Right renal cortex interstitium (tissue), 3 donors: ENCODE measurements at places on chromosomes 12 and 14. TPM values are rescaled to one million over a fixed set of nuclear protein-coding genes. Genes with fewer than 3 reads are reported as not detected.

GRCh38 chr14:33596211-33597080 lies 354.4 kb downstream of the EGLN3 start:
- no peak for DNase-seq

ANKRD33 gene
- polyA plus RNA-seq = 0.10 TPM

GRCh38 chr12:16437926-16438325 lies 90.5 kb downstream of the MGST1 start:
- no peak for DNase-seq

DNA sequence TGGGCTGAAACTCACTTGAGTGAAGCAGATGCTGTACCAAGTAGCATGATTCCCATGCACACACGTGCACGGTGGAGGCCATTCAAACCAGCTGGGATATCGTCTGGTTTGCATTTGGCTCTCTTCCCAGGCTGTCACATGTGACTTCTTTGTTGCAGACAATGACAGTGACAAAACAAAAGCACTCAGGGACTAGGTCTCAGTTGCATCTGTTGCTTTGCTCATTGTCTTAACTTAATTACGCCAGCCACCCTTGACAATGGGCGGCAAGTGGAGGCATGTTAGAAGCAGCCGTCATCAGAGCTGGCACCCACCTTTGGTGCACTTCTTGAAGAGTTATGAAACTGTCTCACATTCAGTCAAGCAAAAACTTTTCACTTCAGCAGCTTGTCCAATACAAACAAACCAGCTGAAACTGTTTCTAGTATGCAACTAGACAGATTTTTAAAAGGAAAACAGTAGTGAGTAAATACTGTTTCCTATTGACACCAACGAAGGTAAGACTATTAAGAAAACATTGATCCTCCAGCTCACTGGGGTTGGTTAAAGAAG lies 74.3 kb downstream of the IGF1 start:
- peak; percentile 43 for DNase-seq

TBX5 gene
- polyA plus RNA-seq = not detected

CLEC1B gene
- polyA plus RNA-seq = 2.9 TPM

DNA sequence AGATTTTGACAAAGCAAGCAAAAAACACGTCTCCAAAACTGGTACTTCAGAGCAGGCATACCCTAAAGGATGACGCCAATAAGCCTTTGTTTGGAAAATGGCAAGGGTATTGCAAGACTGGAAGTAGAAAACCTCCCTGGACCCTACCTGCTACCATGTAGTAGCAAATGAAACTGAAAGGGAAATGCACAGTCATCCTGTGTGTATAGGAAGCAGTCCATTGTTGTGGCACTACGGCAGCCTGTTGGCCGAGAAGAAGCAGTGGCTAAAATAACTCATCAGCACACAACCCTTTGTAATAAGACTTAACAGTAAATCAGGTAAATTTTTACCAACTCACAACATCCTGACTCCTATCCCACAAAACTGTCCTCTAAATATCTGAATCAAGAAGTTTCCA lies 386.4 kb downstream of the RGS6 start:
- no peak for DNase-seq

UNG gene
- polyA plus RNA-seq = 65.1 TPM

- no peak for DNase-seq
Observed at GRCh38 chr12:17016116-17016864, 410.3 kb upstream of the LMO3 start.

GUCY2C gene
- 0.60 TPM for polyA plus RNA-seq

DNA sequence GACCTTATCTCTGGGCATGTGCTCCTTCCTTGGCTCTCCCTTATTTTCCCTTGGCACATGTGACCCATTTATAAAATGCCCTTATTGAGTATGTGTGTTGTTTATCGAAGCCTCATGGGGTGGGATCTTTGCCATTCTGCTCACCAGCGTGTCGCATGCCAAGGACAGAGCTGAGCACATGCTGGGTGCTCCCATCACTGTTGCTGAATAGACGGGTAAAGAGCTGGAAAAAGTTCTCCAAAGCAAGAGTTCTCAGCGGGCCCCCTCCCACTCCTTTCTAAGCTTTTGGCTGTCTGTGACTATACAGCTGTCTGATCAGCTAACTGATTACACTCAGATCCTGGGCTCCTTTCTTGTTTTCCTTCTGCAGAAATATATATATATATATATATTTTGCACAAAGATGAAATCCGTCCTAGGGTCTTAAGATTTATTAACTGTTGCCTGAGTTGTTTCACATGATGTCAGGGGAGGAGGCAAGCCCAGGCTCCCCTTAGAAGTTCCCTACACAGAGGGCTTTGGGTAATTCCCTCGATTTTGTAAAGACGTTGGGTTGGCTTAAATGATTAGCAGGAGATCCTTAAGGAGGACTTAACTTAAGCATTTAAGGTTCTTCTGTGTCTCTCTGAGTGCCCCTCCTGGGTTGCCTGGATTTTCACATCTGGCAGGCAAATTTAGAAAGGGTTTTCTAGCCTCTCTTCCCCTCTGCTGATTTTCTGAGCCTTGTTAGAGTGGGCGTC lies 71.6 kb downstream of the TMEM132C start:
- no peak for DNase-seq

DNA sequence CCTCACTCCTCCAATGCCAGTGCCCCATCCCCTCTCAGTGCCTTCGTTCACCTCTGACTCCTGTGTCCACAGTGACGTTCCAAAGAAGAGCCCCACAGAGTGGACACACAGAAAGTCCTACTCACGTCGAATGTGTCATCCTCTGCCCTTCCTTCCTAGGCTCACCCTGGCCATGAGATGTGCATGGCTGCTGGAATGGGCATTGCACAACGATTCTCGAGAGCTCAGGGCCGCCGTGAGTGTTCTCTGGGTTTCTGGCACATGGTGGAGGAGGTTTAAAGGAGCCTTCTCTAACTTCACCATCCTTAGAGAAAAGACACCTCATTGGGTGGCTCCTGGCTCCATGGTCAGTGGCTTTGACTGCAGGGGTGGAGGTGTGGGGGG lies 12.8 kb upstream of the CEP170B start:
- no peak for DNase-seq

DNA sequence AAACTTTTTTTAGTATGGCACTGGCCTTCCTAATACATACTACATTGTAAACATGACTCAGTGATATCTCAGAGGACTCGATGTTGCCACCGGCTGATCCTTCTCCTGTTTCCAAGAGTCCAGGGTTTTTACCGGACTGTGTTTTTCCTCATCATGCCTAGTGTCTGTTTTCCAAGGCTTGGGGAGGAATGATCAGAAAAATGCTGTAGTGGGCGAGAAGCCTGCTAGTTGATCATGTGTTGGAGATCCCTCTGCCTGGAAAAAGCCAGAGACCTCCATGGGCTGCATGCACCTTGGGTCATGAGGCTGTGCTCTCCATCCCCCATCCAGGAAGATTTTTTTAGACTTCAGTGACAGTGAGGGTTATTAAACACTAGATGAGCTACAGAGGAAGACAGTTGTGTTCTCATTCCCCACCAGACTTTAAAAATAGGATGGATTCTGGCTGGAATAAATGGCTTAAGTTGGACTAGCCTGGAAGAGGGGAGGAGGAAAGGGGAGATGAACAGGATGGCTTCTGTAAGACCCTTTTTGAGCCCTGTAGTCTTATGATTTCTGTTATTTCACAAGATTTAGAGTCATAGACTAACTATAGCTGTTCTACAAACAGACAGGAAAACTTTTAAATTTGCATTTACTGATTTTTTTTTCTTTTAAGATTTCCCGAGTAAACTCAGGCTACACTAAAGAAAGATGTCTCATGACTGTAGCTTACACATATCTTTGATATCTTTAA lies 145.7 kb downstream of the SAMD4A start:
- DNase-seq = no peak

B4GALNT3 gene
- 14.6 TPM for polyA plus RNA-seq

- DNase-seq = no peak
Observed at GRCh38 chr12:114096461-114096860, 130.3 kb upstream of the RBM19 start.

GRCh38 chr12:15709551-15709950 lies 79.6 kb downstream of the EPS8 start:
- no peak for DNase-seq

- no peak for DNase-seq
Observed at GRCh38 chr14:68624541-68625220, 168.2 kb downstream of the ZFP36L1 start.

MDM2 gene
- polyA plus RNA-seq = 54.9 TPM

ANP32D gene
- 0.16 TPM for polyA plus RNA-seq

- DNase-seq = no peak
Observed at GRCh38 chr12:84772281-84772680, 140.3 kb downstream of the SLC6A15 start.

DNA sequence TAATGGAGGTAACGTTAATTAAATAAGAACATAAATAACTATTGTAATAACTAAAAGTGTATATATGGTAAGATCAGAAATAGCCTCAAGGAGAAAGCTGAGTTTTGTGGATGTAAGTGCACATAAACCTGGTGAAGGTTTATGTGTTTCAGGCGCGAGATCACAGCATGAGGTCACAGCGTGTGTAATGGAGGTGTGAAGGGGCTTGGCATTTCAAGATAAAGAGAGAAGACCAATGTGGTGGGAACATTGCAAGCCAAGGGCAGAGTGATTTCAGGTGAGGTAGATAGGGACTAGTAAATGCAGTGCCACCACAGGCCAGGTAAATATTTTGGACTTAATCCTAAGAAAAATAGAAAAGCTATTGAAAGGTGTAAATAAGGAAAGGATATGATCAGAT lies 21.7 kb upstream of the KICS2 start:
- no peak for DNase-seq

GRCh38 chr12:47017901-47018475 lies 61.4 kb upstream of the PCED1B start:
- DNase-seq = no peak

DNA sequence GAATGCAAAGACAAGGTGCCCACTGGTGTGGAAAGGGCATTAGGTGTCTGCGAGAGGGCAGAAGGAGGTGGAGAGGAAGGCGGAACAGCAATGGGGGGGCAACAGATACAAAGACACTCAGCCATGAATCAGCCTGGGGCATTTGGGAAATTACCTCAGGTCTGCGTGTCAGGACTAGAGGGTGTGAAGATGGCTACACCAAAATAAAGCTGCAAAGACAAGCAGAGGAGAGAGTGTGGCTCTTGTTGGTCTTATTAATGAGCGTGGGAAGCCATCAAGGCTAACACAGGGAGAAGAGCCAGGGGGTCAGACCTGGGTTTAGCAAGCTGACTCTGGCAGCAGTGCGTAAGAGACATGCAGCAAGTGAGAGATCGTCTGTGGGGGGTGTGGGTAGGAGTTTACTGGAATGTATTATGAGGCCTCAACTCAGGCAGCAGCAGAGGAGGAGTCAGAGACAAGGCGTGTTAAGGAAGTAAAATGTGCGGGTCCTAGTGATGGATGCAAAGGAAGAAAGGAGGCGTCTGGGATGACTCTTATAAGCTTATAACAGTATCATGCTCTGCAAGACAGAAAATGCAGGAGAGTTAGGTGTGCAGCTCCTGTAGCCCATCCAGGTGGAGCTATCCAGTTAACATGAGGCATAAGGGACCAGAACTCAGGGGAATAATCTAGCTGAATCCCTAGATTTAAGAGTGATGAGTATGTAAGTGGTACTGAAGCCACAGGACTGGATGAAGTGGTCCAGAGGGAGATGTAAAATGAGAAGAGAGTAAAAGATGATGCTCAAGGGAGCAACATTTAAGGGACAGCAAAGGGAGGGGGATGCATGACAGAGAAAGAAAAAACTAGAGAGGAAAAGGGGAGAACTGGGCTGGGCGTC lies 50.4 kb downstream of the KCNK10 start:
- no peak for DNase-seq

- no peak for DNase-seq
Observed at GRCh38 chr12:7145671-7146070, 15.5 kb downstream of the CLSTN3 start.

DNA sequence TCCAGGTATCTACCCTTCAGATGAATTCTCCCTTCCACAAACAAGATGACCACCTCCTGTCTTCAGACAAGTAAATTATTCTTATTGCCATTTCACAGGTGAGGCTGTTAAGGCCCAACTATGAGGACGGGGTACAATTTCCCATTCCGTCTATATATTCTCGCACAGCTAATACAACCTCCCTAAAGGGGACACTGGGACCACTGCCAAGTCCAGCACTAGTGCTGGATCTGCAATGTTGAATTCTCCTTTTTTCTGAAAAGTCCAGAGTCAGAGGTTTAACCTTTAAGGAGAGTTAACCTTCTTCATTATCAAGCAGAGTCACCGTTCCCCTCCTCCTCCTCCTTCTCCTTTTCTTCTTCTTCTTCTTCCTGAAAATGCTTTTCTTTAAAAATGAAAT lies 130.4 kb upstream of the PARP11 start:
- DNase-seq = no peak

STAC3 gene
- polyA plus RNA-seq = 4.2 TPM

BDKRB1 gene
- polyA plus RNA-seq = 0.26 TPM

DNA sequence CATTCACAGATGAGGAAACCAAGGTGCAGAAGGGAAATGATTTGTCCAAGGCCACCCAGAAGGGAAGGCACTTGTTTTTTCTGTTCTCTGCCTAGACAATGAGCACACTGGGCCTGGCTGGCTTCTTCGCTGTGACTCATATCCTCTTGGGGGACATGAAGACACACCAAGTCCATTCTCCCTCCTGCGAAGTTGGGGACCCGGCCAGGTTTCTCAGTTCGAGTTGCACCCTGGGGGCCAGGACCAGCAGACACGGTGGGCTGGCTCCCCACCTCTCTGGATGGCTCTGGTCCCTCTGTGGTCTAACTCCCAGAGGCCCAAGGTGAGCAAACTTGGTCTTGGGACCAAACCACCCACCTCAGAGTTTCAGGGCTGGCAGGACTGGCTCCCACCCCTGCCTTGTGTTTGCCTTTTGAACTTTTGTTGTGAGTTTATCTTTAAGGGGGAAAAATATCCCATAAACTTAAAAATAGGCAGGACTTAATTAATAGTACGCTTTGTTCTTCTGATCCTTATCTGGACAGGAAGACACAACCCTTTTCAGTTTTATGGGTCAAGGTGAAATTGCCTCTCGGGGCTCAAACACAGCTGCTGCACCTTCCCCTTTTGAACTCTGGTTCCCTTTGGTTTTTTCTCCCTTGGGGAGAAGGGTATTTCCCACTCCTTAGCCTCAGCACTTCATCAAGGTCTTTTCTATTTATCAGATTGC lies 9.0 kb upstream of the MLEC start:
- DNase-seq = no peak

- no peak for DNase-seq
Observed at GRCh38 chr12:132530447-132530846, 40.5 kb downstream of the FBRSL1 start.

GRCh38 chr12:42733911-42734310 lies 144.4 kb upstream of the PRICKLE1 start:
- no peak for DNase-seq

DNA sequence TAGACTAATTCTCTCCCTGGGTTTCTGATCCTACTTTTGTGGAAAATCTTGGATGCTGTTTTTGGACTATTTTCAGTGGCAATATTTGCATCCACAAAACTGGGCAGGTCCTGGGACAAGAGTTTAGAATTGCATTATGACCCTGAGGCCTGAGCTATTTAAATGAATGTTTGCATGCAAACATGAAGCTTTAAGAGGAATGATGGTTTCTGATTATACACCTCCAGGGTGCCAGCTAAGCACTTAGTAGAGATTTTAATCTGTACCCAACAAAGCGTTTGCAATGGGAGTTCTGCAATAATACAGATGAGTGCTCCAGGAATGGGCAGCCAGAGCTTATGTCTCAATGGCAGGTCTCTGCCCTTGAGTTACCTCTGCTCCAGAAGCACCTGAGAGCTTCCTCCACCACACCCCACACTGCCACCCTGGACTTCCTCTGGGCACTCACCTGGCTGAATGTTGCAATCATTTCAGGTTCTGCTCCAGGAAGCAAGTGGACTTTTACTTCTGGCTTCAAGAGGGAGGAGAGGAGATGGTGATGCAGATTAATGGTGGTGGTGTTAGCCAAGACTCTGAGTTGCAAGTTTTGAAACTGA lies 6.0 kb upstream of the SPTLC2 start:
- no peak for DNase-seq
